ENCODE measurements at places on chromosomes 2 and 18.

DNA sequence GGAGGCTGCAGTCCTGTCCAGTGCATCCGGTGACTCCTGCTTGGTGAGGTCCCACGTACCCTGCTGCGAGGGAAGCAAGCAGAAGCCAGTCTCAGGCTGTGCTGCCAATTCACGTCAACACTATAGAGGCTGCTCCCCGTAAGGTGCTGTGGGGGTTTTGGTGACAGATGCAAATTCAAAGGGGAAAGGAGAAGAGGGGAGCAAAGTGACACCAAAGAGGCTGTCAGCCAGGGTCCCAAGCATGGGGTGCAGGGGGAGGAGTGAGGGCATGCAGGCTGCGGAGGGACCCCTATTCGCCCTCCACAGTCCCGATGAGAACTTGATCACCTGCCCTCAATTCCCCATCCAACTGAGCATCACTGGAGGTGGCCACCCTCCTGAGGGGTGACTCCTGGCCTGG lies 179.4 kb upstream of the HS6ST1 start:
- no peak for DNase-seq

DNA sequence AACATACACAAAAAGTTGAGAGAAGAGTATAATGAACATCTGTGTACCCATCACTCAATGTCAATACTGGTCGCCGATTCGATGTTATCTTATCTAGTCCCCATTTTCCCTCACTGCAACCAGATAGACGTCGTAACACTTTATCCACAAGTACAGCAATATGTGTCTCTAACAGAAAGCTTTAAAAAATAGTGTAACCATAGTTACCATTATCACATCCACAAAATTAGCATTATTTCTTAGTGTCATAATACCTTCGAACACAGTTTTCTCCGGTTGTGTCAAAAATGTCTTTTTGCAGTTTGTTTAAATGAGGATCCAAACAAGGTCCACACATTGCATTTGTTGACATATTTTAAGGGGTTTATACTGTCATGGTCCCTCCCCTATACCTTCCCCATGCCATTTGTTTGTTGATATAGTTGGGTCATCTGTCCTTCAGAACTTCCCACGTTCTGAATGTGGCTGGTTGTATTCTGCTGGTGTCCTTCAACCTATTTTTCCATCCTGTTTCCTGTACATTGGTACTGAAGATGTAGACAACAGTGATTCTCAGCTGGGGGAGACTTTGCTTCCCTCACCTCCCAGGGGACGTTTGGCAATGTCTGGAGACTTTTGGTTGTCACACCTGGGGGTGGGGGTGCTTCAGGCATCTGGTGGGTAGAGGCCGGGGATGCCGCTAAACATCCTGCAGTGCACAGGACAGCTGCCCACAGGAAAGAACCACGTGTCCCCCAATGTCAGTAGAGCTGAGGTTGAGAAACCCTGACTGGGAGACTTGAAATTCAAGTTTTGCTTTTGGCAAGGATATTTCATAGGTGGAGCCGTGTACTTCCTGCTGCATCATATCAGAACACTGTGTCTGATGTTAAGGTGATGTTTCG lies 72.7 kb upstream of the SPRED2 start:
- no peak for DNase-seq

- no peak for DNase-seq
Observed at GRCh38 chr18:48868468-48869466, 82.0 kb downstream of the SMAD7 start.

DNA sequence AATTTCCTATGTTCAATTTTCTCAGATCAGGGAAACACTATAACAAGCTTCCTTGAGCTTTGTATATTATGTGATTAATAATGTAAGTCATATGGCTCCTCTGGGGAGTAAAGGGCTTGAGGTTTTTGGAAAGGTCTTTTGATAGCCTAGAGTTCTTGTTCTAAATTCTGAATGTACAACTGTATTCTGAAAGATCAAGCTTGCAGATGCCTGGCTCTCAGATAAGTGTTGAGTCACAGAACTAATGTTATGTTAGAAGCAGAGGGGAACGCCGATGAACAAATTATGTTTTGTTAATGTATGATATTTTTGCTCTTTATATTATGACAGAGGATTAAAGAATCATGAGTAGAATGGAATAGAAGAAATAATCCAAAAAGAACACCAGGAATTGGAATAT lies 170.1 kb downstream of the RPRM start:
- DNase-seq, result no peak

DNA sequence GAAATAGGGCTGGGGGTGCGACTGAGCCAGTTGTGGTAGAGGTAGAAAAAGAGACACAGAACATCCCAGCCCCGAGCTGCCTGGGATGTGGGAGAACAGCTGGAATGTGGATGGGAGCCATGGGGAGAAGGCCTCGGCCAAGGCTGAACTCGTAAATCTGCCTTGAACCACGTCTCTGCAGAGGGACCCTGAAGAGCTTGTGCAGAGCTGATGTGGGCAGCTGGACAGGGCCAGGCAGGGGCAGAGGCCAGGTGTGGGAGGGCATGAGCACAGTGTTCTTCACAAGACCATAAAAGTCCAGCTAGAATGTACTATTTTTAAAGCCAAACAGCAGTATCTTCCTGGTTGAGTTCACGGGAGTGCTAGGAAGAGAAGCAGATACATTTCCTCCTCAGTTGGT lies 5.7 kb downstream of the TCF23 start:
- no peak for DNase-seq

GRCh38 chr2:128773641-128774319 lies 455.1 kb upstream of the HS6ST1 start:
- DNase-seq, result peak; percentile 22

DNA sequence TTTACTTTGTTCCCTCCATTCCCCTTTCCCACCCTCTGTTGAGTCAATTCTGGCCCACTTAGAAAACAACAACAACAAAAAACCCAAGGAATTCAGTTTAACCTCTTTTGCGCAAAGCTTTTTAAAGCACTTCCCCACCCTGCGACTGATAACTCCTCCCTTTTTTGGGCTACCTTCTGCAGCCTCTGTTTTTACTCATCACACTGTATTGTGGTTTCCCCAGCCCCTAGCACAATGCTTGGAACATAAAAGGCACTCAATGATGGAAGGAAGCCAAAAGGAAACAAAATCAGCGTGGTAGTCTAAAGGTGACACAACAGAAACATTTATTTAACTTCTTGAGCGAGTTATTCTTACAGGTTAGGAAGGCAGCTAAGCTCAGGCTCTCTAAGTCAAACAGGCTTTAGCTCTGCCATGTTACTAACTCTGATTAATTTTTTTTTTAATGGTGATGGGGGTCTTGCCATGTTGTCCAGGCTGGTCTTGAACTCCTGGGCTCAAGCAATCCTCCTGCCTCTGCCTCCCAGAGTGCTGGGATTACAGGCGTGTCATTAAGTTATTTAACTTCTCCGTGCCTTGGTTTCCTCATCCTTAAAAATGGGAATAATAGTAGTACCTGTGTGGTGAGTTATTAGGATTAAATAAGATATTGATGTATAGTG lies 1.3 kb downstream of the CEP68 start:
- no peak for DNase-seq

DNA sequence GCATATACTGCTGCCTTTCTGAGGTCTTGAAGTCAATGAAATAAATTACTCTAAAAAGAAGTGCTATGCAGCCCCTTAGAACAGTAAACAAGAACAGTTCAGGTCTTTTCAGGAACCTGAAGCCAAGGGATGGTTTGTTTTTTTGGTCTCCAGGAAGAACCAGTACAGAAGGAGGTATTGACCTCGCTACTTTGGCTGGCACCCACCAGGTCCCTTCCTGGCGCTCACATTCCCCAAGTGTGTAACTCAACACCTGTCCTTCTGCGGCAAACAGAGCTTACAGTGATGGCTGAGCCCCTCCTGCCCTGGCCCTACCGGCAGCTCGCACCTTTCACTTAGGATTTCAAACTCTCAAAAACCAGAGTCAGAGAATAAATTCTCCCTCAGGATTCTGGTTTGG lies 51.9 kb downstream of the SETBP1 start:
- DNase-seq, result no peak

GRCh38 chr18:8745355-8746014 lies 40.1 kb downstream of the MTCL1 start:
- no peak for DNase-seq

DNA sequence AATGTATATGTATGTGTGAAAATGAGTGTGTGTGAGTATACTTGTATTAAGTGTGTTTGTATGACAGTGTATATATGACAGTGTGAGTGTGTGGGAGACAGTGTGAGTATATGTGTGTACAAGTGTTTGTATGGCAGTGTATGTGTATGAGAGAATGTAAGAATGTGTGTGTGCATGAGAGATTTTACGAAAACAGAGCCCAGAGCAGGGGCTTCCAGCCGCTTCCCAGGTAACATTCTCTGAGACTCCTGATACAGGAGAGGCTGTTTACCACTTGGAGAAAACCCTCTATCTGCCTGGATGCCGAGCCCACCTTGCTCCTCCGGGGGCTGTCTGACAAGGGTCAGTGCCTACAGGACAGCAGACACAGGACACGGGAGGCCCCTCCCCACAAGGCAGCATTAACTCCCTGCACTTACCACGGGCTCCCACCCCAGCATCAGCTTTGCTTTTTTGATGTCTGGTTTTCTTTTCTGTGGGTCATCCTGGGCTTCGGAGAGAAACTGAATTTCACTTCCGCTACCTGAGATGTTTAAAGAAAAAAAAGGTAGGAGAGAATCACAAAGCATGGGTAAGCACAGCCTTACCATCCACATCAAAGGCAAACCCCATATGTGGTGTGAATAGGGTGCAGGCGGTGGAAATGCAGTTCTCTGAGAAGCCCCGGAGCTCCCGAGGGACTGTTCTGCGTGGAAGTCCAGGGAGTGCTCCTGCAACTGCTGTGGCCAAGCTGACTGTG lies 97.6 kb downstream of the UXS1 start:
- DNase-seq, result no peak

GRCh38 chr2:8445580-8445979 lies 236.3 kb upstream of the ID2 start:
- DNase-seq, result peak; percentile 21

GRCh38 chr2:235278771-235279355 lies 215.0 kb upstream of the AGAP1 start:
- DNase-seq, result no peak

- DNase-seq, result no peak
Observed at GRCh38 chr2:75592030-75592429, 31.3 kb upstream of the EVA1A start.

DNA sequence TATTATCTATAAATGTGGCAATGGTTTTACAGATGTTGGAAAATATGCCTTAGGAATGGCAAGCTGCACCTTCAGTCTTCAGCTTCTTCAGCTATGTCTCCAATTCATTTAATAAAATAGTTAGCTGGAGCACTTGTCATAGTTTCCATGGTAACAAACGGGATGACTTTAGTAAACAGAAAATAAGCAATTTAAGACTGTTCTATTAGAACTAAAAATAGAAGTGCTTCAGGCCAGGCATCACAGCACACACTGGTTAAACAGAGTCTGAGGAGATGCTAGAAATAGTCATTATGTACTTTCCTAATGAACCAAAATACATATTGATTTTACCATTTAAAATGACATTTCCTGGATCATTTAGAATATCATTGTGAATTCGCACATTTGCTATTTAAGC lies 195.0 kb downstream of the GCA start:
- no peak for DNase-seq

DNA sequence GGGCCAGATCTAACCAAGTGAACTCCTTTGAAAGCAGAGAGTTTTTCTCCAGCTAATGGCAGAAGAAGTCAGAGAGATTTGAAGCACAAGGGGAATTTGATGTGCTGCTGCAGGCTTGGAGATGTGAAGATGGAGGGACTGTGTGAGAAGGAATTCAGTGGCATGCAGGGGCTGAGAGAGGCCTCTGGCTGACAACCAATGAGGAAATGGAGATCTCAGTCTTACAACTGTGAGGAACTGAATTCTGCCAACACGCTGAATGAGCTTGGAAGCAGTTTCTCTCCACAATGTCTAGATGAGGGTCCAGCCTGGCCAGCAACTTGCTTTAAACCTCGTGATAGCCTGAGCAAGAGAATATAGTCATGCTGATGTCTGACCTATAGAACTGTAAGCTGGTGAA lies 224.1 kb upstream of the DPP10 start:
- DNase-seq, result no peak

- DNase-seq, result no peak
Observed at GRCh38 chr2:64716569-64716968, 62.9 kb upstream of the SERTAD2 start.

DNA sequence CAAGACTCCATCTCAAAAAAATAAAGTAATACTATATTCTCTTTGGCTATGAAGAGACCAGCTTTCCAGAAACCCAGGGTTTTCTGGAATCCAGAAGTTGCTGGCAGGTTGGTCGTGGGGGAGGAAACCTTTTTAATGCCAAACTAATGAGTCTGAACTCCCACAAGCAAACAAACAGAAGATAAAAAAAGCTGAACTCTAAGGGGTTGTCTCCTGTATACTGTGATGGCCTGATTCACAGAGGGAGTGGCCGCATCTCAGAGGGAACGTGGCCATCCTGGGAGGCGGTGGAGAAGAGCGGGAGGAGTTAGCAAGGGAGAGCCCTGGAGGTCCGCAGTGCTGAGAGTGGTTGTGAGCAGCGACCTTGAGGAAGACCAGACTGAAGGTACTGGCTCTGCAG lies 36.1 kb downstream of the LIMS1 start:
- DNase-seq, result no peak

DNA sequence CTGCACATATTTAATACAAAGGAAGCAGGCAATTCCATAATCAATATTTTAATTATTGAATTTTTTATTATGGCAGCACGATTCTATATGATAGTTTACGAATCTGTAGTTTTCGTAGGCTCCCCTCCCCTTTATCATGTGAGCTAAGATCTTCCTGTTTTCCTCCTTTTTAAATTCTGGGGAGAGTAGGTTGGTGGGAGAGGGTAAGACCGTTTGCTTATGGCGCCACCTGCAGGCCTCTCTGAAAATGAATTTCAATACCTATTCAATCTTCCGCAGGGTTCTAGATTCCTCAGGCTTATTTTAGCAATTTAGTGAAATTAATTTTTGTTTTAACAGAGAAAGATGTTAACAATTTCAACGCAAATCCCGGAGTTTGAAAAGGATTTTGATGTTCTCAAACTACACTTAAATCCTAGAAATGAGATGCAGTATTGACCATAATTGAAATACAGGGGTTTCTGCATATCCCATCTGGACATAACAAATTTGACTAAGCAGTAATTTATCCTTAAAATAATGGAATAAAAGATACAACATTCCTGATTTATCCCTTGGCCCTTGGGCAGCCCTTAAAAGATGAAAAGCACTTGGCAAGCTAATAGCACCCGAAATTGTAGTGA lies 12.8 kb upstream of the GBX2 start:
- peak; percentile 75 for DNase-seq

GRCh38 chr18:74834424-74835309 lies 237.0 kb downstream of the ZNF407 start:
- DNase-seq, result no peak

DNA sequence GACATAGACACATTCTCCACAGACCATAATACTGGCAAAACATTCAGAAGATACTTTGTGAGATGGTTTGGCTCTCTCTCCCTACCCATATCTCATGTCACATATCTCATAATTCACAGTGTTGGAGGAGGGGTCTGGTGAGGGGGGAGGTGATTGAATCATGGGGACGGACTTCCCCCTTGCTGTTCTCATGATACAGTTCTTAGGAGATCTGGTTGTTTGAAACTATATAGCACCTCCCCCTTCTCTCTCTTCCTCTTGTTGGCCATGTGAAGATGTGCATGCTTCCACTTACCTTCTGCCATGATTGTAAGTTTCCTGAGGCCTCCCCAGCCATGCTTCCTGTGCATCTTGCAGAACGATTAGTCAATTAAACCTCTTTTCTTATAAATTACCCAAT lies 61.1 kb downstream of the HK2 start:
- no peak for DNase-seq

GRCh38 chr18:48693625-48694262 lies 154.9 kb downstream of the CTIF start:
- no peak for DNase-seq

Data from sciatic nerve (tissue), 2 donors.